Aorta (tissue), 5 donors: ENCODE measurements at places on chromosomes 1 and 21. TPM values are rescaled to one million over a fixed set of nuclear protein-coding genes. Genes with fewer than 3 reads are reported as not detected.

The ZBTB8B gene
- total RNA-seq, result not detected

GRCh38 chr1:221912230-221912629 is 170.3 kb upstream of the DUSP10 start:
- no peaks in the 10 kb centered on the region for H3K4me1 ChIP-seq
- H3K36me3 ChIP-seq, result no peaks in the 10 kb centered on the region
- no peaks in the 10 kb centered on the region for H3K27me3 ChIP-seq
- H3K4me3 ChIP-seq, result no peak overlapping the region
- no peak overlapping the region for H3K27ac ChIP-seq

DNA sequence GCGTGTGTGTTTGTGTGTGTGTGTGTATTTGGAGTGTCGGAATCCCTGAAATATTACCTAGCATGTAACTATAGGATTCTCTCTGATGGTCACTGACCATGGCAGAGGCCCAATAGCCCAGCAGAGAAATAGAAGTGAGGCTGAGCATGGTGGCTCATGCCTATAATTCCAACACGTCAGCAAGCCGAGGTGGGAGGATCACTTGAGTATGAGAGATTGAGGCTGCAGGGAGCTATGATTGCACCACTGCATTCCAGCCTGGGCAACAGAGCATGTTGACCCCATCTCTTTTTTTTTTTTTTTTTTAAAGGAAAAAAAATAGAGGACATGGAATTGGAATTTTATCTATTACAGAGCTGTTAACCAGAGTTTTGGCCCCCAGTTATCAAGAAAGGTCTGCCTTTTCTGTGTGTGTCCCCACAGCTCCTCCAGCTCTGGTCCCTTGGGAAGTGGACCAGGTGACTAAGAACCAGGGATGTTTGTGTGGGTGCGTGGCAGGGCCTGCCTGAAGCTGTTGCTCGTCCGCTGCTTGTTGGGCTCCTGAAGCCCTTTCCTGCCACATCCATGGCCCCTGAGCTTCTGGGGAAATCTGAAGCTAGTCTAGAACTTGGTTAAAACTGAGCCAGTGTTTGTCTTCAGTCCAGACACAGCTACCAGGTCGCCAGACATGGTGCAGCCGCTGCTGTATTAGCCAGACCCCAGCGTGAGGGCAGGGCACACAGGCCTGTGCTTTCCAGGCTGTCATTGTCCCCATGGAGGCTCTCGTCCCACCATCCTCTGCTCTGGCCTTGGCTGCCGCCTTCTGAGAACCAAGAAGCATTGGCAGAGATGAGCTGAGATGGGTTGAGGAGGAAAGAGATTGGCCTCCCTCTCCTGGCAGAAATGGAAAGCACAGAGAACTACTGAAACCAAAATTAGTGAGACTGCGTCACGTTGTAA is 25.5 kb downstream of the CAPN9 start:
- no peaks in the 10 kb centered on the region for H3K36me3 ChIP-seq
- no peaks in the 10 kb centered on the region for H3K27me3 ChIP-seq
- no peak for DNase-seq

The FCRL4 gene
- total RNA-seq, result not detected

DNA sequence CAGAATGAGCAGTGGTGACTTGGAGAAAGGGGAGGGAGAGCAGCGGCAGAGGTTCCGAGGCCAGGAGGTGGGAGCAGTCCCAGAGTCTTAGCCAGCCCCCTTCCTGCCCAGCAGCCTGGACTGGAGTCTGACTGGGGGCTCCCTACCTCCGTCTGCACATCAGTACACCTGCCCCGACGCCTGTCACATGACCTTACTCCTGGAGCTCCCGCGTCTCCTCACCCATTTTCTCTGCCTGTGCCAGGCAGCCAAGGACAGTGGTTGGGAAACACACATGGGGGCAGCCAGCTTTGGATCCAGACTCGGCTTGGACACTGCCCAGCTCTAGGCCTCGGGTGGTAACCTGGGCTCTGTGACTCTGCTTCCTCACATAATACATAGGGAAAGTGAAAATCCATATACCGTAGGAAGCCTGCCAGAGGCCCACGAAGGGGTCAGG is 16.9 kb downstream of the ACTRT2 start:
- no peak overlapping the region for H3K4me3 ChIP-seq
- H3K27ac ChIP-seq, result no peak overlapping the region
- no peak for DNase-seq
- no peaks in the 10 kb centered on the region for H3K4me1 ChIP-seq

DNA sequence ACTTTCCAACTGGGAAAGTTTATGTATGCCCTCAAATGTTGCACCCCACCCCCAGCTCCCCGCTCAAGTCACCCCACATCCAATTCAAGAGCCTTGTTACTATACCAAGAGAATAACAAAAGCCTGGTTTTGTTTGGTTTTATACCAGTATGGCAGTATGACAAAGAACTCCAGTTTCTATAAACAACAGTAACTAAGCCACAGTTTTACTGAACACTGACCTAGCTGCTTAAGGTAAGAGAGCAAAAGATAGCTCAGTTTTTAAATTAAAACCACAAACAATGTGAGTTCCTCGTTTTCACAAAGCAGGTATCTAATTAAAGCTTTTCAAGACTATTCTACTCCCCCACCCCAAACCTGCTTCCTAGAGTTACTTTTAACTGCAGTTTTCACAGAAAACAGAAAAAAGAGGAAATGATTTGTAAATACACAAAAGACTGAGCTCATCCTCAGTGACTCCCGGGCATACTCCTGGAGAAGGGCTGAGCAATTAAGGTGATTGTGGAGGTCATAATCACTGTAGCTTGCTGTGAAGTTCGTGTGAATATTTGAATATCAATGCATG is 59.3 kb upstream of the LHX8 start:
- H3K36me3 ChIP-seq, result no peaks in the 10 kb centered on the region
- no peaks in the 10 kb centered on the region for H3K27me3 ChIP-seq
- H3K27ac ChIP-seq, result no peak overlapping the region
- no peak for DNase-seq
- no peaks in the 10 kb centered on the region for H3K4me1 ChIP-seq

DNA sequence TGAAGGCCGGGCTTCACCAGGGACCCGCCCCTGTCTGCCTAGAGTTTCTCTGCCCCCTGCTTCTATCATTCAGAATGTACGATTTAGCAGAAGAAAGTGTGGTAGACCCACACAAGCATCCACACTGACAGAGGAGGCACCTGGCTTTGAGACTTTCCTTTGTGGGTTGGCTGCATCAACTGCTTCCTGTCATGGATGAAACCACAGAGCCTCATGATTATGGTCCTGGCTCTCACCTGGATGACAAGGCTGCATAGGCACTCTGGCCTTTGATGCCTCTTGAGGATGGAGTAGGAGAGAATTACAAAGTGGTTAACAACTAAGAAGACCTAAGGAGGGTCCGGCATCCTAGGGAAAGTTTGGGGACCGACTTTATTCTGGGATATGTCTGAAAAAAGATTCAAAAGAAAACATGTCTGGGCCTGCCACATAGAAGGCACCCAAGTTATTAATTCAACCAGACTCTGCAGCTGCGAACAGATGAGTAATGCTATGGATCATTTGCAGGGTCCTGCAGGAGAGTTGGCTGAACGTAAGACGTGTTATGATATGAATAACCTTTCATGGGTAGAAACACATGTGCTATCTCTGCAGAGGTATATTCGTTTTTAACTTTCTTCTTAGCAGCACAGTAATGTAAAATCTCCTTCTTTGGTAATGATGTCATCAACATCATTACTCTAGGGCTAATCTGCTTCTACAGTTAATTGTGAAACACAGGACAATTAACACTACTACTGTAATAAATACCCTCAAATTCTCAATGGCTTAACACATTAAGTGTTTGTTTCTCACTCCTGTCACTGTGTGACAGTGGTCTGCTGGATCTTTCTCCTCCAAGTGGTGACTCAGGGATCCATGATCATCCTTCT is 136.2 kb downstream of the SLC35F3 start:
- H3K36me3 ChIP-seq, result no peaks in the 10 kb centered on the region
- no peaks in the 10 kb centered on the region for H3K27me3 ChIP-seq
